ENCODE measurements at places on chromosomes 4 and X.

DNA sequence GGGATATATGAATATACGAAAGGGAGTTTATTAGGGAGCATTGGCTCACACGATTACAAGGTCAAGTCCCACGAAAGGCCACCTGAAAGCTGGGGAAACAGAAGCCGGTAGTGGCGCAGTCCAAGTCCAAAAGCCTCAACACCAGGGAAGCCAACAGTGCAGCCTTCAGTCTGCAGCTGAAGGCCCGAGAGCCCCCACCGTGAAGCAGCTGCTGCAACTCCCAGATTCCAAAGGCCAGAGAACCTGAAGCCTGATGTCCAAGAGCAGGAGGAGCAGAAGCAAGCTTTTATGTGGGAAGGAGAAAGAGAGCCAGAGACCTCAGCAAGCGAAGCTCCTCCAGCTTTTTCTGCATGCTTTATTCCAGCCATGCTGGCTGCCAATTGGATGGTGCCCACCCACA lies 275.8 kb downstream of the PTTG2 start:
- no peak for DNase-seq

DNA sequence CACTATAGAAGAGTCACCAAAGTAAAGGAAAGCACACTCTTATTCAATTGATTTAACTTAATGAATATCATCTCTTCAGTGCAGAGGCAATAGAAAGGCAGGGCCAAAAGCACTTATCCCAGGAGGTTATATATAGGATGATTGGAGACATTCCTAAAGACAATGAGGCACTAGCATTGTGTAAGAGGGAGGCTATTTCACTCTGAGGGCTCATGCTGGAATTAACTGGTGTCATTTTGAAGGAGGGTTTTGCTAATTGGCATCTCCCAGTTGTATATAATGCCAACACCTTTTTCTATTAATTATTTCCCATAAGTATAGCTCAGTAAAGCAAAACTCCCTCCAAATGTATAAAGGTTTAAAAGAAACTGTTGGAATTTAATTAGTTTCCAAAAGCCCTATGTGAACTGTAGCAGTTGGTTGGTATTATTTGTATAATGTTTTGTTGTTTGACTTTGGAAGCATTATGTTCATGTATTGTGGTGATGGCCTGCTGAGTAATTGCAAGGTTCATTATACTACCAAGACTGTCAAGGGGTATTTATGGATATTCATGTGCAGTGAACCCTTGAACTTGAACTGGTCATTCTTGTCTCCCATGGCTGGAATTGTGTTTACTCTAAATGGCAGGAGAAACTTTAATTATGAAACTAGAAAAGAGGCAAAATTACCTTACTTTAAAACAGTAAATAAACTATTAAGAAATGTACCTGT lies 270.3 kb downstream of the BMPR1B start:
- DNase-seq, result no peak

- DNase-seq, result peak; percentile 19
Measured at GRCh38 chrX:39808471-39808917, 289.3 kb downstream of the BCOR start.

GRCh38 chrX:8783097-8783713 lies 18.0 kb downstream of the FAM9A start:
- no peak for DNase-seq

DNA sequence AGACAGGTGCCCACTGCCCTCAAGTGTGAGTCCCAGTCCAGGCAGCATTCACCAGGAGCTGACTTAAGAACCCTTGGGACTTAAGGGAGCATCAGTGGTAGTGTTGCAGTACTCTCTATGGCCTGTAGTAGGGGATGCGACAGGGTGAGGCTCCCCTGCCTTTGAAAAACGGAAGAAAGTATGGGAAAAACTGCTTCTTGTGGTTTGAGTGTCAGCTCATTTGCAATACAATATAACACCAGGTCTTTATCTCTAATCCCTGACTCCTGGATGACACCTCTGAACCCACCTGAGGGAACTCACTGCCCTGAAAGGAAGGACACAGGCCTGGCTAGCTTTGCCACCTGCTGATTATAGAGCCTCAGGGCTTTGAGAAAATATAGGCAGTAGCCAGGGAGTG lies 176.0 kb downstream of the SMARCA1 start:
- DNase-seq, result no peak

DNA sequence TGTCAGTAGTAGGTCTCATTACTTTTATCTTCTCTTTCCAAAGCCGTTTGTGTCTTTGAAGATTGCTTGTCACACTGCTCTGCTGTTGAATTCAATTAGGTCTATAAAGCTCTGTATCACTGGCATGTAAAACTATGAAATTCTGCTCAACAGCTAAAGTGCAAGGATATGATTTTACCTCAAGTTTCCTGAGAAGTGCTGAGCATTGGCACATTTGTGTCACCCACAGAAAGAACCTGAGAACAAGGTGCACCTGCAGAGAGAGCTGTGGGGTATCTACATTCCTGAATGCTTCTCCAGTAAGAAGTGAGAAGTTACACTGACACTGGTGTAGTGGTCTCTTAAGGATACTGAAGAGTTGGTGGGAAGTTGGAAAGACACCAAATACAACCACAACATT lies 274.0 kb downstream of the INPP4B start:
- DNase-seq, result no peak

GRCh38 chrX:114964374-114964773 lies 53.0 kb downstream of the IL13RA2 start:
- DNase-seq, result no peak

- DNase-seq, result no peak
Measured at GRCh38 chr4:114563536-114564315, 34.9 kb upstream of the UGT8 start.

GRCh38 chr4:73528171-73528570 lies 46.6 kb downstream of the AFM start:
- DNase-seq, result no peak

DNA sequence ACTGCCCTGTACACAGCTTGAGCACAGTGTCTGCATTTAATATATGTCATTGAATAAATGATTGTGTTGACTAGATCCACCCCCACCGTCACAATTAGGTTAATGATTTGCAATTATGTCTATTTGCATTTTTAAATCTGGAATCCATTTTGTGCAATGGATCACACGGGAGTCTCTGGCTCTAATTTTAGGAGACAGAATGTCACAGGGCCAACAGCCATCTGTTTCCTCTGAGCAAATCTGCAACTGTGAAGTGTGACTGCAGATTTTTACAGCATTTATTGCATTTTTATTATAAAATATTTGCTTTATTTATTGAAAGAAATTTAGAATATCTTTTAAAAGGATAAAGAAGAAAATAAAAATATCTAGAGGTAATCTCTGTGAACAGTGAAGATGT lies 316.8 kb downstream of the HS3ST1 start:
- no peak for DNase-seq

- no peak for DNase-seq
Measured at GRCh38 chr4:109979920-109980717, 67.4 kb downstream of the EGF start.

DNA sequence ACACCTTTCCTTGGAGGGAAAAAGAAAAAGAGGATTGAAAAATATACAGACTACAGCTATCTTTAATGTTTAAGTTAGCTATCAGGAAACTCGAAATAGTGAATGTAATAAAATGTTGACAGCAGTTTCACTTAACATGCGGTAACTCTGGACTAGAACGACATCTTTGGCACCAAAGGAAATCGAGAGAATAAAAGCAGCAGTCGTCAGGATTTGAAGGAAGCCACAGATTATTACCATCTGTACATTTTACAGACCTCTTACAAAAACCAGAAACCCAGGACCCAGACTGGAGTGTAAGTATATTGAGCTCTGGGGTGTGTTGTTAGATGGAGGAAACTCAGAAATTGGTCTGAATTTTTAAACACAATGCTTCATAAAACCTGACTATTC lies 51.6 kb upstream of the STOX2 start:
- no peak for DNase-seq

DNA sequence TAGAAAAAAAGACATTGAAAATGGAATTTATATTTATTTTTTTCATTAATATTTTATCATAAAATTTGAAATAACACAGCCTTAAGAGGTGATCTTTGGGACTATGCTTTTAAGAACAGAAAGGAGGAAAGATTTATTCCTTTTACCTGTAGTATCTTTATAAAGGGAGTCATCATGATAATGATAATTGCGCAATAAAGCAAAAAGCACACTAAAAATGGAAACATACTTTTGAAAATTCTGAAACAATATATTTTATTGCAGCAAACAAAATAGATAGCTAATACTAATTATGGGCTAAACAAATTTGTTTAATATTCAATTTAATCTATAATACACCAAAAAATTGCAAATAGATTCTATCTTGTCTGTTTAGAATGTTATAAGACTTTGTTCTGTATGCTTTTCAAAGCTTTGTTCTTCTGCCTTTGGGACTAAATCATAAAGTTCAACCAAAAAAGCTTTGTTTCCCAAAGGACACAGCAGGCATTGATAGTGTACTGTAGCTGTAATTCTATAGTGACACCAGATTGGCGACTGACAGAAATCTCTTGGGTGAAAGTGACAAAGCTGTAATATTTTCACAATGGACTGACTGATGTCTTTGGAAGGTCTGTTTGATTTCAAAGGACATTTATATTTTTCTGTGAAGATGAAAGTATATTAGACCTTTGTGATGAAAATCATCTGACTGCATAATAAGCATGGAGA lies 2156.6 kb upstream of the TENM3 start:
- DNase-seq, result no peak

DNA sequence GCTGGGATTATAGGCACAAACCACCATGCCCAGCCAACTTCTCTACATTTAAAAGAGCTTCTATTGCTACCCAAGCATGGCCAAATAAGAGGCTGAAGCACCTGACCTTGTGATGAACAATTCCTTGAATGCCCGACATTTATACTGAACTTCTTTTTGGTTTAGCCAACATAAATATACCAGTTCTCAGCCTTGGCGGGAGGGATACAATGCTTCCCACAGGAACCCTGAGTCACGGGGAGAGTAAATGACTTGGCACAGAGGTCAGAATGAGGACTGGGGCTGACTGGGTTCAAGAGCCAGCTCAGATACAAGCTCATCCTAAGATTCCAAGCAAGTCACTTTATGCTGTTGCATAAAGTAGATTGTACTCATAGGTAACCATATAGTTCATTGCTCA lies 6.1 kb downstream of the HOPX start:
- DNase-seq, result no peak
